ENCODE measurements at places on chromosomes 13 and 19.

- DNase-seq, result no peak
Measured at GRCh38 chr13:74476365-74476764, 342.2 kb upstream of the KLF12 start.

DNA sequence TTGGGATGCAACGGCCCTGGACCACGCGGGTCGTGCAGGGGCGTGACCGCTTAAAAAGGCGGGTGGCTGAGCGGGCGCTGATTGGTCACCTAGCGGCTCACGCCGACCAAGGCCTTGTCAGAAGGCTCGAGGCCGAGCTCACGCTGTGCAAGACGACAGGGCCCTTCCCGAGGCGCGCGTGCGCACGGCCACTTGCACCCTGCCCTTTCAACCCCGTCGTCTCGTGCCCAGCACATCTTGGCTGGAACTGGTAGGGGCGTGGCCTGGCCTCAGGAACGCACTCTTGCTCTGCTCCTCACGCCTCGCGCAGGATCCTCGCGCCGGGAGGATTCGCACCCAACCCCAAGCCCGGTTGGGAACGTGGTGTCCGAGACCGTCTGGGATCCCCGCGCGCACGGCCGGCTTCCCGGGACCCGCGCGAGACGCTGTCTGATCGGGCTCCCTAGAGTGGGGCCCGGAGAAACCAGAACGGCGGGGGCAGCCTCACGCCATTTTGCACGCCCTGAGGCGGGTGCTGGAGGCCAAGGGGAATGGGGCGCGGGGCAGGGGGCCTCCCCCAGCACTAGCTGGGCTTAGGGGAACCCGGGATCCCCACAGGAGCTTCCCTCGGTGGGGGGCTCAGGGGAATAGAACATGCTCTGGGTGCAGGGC is at the start of gene MEIOSIN:
TSS of gene MEIOSIN (plus strand) at position 280 of the 651 bp plus-strand sequence. CDS start 1,938 bp downstream, outside the sequence.
- DNase-seq, result no peak

DNA sequence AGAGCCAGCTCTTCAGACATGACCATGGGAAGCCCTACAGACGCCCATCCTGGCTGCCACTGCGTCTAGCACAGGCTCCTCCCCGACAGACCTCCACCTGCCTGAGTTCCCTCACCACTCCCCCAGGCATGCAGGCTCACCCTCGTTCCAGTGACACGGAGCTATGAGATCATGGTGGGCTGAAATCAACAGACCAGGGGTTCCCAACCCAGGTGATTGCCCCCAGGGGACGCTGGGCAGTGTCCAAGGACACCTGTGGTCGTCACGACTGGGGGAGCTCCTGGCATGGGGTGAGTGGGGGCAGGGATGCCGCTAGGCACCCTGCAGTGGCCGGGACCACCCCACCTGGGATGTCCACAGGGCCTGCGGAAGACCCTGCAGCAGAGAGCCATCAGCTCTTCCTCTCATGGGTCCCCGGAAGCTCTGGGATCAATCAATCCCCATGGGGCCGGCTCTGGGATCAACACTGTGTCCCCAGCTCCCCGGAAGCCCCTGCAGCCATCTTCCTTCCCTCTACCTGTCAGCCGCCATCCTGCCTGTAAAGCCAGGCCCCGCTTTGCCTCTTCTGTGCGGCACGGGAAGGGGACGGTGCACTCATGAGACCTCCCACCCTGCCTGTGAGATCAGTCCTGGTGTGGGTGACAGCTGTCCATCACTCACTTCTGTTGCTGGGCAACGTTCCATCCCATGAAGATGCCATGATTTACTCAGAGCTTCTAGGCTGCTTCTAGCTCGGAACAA is 12.8 kb upstream of the MADCAM1 start:
- DNase-seq, result no peak

DNA sequence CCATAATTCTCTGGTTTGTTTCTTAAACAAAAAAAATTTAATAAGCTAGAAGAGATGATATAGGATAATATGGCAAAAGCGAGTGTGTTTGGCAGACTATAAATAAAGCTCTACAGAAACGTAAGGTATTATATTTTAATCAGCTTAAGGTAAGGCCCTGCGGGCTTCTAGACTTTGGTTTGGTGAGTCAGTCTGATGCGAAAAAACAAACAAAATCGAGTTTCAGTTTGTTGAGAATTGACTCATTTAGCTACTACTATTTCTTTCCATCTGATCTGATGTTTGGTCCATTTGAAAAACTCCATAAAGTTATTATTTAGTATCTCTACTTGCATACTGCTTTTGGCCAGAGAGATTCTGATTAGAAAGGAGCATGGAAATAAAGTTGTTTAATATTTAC is 138.0 kb downstream of the MIPEP start:
- peak; percentile 82 for DNase-seq

DNA sequence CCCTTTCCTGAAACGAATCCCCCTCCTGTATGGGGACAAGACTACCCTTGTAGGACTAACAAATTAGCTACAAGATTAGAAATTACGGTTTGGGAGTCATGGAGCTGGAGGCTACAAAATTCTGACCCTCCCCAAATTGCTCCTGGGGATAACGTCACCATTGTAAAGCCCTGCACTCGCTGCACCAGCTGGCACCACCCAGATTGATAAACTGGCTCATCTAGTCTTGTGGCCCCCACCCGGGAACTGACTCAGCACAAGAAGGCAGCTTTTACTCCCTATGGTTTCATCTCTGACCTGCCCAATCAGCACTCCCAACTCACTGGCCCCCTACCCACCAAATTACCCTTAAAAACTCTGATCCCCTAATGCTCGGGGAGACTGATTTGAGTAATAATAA is 150.6 kb upstream of the TSC22D1 start:
- DNase-seq, result no peak

- no peak for DNase-seq
Measured at GRCh38 chr13:30319130-30319529, 11.8 kb upstream of the KATNAL1 start.

GRCh38 chr13:39335721-39336120 is 267.3 kb downstream of the LHFPL6 start:
- DNase-seq, result no peak

DNA sequence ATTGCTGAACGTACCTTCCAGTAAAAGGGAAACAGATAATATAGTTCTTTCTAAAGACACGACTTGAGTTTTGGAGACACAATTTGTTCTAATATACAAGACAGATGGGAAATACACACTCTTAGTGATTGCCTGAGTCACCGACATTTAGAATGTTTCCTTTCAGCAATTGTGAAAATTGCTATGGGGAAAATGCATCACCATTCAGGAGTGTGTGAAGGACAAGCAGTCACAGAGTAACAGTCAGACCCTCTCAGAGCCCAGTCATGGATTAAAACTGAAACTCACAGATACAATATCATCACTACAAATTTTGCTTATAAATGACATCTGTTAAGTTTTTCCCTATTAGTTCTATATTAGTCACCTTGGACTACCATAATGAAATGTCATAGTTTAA is 286.1 kb downstream of the SPRY2 start:
- DNase-seq, result peak; percentile 76

DNA sequence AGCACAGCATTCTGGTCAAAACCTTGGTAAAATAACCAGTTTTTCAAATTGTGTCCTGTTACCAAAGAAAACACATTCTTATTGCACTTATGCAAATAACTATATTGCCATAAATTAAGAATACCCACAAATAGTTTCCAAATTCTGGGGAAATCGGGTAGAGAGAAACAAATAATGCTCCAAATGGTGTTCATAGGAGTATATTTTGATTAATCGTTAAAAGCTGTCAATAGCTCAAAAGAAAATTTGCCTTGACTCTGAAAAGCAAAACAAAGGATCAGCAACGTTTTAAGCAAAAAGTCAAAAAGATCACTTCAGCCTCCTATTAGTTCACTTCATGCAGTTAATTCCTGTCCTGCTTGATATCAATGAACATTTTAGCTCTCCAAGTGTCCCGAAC is 22.2 kb upstream of the CEACAM21 start:
- no peak for DNase-seq

DNA sequence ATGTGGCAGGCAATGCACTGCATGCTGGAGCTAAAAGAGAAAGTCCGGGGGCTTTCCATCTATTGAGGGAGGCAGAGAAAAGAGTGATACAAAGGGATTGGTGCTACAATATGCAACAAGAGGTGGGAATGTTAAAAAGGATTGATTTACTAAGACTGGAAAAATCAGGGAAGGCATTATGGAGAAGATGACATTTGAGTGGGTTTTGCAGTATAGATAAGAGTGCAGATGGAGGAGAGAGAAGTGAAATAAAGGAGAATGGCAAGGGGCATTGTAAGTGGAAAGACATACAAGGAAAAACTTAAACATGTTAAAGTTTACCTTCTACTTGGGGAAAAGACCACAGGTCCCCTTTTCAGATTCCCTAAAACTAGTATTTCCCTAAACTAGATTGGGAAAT is 399.4 kb downstream of the KCNRG start:
- DNase-seq, result no peak

GRCh38 chr19:676339-677105 is at the start of gene FSTL3:
Gene FSTL3 (plus strand): TSS chr19:676392. CDS start chr19:676424, 32 bp downstream.
- peak; percentile 40 for DNase-seq

DNA sequence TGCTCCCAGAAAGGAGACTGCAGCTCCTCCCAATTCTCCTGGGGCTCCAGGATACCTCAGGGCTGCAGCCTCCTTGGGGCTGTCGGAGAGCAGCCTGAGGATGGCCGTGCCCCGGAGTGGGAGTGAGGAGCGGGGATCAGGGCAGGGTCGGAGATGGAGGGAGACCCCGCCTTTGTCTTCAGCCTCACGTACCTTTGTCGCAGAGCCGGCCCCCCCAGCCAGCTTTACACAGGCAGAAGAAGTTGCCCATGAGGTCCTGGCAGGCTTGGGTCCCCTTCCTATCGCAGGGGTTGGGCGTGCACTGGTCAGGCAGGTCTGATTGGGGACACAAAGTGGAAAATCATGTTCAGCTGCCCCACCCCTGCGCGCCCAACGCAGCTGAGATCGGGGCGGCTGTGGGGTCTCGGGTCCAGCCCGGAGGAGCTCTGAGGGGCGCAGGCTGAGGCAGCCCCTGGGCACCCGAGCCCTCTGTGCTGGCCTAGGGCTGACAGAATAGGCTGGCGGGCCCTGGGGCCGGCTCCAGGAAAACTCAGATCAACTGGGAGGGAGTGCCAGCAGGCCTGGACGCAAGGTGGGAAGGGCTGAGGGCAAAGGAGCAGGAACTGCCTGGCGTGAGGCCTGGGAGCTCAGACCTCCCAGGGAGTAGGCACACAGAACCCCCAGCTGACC is 24.2 kb downstream of the GAS6 start:
- DNase-seq, result no peak

DNA sequence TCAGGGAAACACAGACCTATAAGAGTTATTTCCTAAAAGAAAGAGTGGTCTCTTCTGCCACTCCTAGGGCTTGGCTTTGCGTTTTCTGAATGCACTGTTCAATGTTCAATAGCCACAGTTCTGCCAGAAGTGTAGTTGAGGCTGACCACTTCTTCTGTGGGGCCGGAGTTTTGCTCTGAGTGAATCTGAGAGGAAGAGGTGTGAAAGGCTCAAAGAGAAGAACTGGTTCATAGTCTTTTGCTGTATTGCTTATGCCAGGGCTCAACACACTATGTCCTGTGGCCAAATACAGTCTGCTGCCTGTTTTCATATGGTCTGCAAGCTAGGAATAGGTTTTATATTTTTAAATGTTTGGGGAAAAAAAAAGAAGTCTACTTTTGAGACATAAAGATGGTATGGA is 128.2 kb downstream of the STOML3 start:
- no peak for DNase-seq

GRCh38 chr13:112850273-112850672 is 118.7 kb upstream of the MCF2L start:
- DNase-seq, result no peak

DNA sequence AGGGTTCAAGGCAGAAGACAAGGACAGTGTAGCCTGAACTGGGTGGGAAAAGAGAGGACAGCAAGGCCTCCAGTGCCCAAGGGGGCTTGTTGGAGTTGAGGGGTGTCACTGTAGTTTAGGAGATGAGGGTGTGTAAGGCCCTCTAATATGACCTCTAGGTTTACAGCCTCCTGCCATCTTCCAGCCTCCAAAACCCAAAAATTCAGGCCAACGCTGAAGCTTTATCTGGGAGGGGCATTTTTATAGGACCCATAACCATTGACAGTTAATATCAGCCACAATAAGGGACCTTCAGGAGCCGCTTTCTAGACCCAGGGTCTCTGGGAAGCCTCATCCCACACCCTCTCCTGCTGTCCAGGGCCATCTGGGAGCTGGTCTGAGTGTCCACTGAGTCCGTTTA is 2.8 kb downstream of the KLF1 start:
- DNase-seq, result no peak

- DNase-seq, result no peak
Measured at GRCh38 chr13:43816401-43816889, 29.7 kb upstream of the ENOX1 start.

DNA sequence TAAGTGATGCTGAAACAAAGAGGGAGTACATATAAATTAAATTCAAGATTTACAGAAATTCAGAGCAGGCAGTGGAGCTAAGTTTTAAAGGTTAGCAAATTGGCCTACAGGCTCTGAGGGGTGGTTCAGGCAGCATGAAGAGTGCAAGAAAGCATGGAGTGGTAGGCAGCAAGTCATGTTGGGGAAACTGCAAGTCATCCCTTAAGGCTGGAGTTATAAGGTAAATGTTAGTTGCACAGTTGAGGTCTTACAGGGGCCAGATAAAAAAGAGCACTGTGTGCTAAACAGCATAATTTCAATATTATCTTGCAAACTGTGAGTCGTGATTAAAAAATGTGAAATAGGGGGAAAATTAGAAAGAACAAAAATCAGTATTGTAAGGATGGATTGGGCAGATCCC is 106.2 kb downstream of the VWA8 start:
- peak; percentile 5 for DNase-seq

GRCh38 chr13:95234242-95234641 is 67.0 kb downstream of the ABCC4 start:
- no peak for DNase-seq

- peak; percentile 54 for DNase-seq
Measured at GRCh38 chr19:38514812-38515633, 81.5 kb downstream of the RYR1 start.

- DNase-seq, result peak; percentile 63
Measured at GRCh38 chr19:54390942-54391577, 24.2 kb upstream of the TTYH1 start.

- DNase-seq, result no peak
Measured at GRCh38 chr19:27744926-27745768, 1467.8 kb downstream of the UQCRFS1 start.

GRCh38 chr19:38850976-38851621 is 1.3 kb upstream of the HNRNPL start:
- peak; percentile 33 for DNase-seq

DNA sequence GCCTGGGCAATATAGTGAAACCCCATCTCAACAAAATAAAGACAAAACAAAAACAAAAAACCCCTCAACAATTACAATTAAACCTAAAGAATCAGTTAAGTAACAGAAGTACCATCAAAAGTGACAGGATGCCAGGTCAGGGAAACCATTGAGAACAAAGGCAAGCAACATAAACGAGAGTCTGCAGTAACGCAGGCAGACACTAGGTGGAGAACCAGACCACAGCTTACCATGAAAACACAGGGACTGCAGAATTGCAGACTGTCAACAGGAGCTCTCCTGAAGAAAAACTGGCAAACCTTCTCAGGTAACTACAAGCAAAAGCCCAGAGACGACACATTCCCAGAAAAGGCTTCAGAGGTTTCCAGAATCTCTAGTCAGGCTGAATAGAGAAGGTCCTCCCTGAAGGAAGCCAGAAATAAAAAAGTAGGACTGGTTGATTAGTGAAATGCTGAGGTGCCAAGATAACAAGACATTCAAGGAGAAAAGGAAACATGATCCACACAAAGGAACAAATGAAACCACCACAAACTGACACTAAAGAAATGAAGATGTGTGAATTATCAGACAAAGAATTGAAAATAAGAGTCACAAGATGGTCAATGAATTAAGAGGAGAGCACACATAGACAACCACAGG is 2.2 kb upstream of the ZNF665 start:
- DNase-seq, result peak; percentile 78

- DNase-seq, result no peak
Measured at GRCh38 chr19:4807188-4807587, 15.7 kb downstream of the FEM1A start.
